Activated naive CD4-positive, alpha-beta T cell (primary cell): ENCODE measurements at places on chromosomes 4 and X.

DNA sequence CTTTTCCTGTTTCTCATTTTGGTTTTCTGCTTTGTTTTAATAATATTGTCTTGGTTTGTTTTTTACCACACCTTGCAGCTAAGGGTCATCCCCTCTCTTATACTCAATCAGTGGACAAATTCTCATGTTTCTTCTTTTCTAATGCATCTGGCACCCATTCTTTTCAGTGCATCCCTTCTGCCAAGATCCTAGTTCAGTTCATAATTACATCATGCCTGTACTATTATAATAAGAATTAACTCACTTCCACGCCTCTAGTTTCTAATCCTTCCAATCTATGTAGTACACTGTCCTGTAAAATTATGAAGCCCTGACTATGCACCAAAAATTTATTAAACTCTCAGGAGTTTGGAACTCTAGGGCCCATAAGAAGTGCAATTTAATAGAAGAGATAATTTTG lies 126.1 kb downstream of the FAT4 start:
- DNase-seq: no peak

GRCh38 chr4:79366422-79366821 lies 40.6 kb upstream of the NAA11 start:
- no peak for DNase-seq

- DNase-seq: no peak
These were observed 56.4 kb downstream of the IRF2 start for GRCh38 chr4:184417802-184418511.

GRCh38 chrX:19649226-19649995 lies 134.1 kb upstream of the MAP3K15 start:
- no peak for DNase-seq

DNA sequence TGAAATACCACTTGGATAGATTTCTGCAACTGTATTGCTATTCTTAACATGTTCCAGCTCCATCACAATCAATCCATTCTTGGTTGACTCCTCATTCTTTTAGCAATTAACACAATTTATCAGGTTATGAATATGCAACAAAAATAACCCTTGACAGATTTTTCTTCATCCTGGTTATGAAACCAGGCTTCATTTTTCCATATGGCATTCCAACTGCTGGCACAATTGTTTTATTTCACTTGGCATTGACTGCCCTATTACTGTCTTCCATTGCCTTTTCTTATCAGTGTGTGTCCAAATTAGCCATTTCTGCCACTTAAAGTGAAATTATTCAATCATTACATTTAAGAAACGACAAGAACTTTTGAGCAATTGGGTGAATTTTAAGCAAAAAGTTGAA lies 388.8 kb upstream of the EPHA5 start:
- DNase-seq: no peak

DNA sequence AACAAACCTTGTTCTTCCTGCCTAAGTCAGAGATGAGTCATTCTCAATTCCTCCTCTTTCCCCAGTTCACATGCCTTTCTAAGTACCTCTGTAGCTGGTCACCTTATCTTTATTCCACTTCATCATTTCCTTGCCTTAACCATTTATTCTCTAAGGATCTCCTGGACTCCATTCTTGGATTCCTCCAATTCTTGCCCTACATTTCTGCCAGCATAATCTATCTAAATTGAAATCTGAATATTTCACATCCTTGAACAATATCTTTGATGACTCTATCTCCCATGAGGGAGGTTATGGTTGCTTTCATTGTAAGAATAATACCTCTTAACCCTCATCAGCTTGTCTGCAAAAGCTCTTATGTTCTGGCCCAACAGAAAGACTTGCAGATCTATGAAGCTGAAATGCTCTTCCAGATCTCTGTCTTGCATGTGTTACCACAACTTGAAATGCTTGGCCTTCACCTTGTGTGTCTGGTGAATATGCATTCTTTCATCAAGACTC lies 28.6 kb upstream of the PDE5A start:
- DNase-seq: no peak

DNA sequence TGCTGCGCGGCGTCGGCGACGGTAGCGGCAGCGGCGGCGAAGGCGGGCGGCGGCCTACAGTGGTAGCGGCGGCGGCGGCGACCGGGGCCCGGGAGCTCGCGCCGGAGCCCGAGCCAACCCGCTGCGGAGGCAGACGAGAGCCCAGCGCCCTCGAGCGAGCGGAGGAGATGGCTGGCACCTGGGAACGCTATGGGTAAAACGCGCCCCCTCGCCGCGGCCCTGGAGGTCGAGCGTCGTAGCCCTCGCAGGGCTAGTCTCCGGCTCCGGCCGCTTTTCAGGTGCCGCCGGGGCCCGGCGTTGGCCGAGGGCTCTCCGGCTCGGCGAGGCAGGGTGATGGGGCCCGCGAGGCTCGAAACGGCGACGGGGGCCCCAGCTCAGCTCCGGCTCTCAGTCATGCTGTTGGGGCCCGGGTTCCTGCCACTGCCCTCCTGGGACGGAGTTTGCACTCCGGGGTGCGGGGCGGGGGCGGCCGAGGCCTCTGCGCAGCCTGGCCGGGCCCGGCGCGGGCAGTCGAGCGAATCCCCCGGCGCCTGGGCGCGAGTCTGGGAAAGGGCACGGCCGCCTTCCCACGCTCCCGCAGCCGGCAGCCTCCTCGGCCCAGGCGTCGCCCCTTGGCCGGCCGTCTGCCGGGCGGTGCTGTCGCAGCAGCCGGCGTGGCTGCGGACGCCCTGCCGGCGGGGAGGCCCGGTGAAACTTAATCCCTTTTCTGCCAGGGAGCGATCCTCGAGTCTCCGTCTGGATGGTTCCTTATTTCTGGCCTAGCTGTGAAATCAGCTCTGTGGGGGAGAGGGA lies 768 bp downstream of the MID2 start:
- no peak for DNase-seq

DNA sequence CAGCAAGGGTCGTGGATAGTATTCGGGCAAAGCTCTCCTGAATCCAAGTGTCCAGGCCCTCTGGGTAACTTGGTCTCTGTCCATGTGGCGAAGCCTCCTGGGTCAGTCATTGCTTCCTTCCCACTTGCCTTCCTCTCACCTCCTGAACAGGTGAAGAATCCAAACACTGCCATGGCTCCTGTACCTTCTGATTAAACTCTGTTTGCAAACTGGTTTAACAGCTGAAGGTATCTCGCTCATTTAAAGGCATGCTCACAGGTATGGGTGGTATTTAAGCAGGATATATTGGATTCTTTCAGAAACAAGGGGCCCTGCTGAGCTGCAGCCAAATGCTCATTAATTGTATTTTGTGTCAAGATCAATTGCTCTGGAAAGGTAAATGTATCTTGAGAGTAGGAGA lies 28.2 kb downstream of the FHDC1 start:
- no peak for DNase-seq

- DNase-seq: no peak
These were observed 23.6 kb downstream of the TMEM255A start for GRCh38 chrX:120287513-120288112.
